ENCODE measurements at places on chromosomes 4 and X.

- no peak for DNase-seq
These were observed 220.2 kb downstream of the STPG2 start for GRCh38 chr4:97923096-97923495.

DNA sequence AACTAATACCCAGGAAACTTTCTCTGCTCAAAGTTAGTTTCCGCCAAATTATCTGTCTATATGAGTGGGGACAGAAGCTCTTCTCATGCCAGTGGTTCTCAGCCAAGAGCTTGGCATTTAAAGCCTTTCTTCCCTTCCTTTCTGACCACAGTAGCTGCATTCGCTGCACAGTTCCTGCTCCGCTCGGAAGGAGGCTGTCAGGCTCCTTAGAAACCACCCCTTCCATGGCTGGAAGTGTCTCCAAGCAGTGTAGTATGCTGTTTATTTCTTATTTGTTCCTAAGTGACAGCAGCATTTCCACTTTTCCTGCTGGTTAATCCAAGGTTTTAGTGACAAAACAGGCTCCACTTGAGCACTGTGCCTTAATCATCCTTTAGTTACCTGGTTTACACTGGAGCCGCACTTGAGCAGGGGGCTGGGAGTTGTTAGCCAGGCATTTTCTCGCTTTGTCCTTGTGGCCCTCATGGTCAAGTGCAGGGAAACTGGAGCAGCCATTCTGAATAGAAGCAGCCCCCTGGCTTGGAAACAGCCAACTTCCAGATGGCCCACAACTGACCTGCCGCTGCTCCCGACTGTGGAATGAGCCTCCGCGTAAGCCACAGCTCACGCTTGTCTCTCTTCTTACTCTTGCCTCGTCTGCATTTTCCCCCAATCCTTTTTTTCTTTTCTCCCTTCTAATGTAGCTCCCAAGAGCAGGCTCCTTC is 739.4 kb upstream of the TENM3 start:
- DNase-seq, result no peak

- DNase-seq, result no peak
These were observed 983.2 kb upstream of the IGFBP7 start for GRCh38 chr4:58093352-58093751.

DNA sequence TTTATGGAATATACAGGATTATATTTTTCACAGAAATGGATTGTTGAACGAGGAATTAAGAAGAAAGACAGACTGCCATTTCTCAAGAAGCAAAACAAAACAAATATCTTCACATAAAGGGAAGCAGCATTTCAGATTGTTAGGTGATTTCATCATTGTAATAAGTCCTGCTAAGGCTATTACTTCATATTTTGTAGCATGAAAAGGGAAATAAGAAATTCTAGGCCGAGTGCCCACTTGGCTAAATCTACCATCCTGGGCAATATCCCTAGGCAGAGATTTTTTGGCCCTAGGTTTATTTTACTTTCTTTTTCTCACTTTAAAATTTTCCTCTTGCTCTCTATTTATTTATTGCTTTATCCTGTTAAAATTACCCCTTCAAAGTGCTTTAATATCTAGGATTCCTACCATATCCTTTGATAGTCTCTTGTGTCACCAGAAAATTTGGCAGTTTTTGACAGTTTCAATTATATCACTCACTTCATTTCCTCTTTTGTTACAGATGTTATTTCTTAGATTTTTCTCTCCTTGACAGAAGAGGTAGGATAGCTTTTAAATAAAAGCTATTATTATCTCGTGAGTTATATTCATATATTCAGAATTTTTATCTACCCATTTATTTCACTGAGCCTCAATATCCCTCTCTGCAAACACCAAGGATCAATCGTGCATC is 142.3 kb downstream of the PDGFC start:
- no peak for DNase-seq

- no peak for DNase-seq
These were observed 15.8 kb upstream of the DHRSX start for GRCh38 chrX:2516623-2517022.

DNA sequence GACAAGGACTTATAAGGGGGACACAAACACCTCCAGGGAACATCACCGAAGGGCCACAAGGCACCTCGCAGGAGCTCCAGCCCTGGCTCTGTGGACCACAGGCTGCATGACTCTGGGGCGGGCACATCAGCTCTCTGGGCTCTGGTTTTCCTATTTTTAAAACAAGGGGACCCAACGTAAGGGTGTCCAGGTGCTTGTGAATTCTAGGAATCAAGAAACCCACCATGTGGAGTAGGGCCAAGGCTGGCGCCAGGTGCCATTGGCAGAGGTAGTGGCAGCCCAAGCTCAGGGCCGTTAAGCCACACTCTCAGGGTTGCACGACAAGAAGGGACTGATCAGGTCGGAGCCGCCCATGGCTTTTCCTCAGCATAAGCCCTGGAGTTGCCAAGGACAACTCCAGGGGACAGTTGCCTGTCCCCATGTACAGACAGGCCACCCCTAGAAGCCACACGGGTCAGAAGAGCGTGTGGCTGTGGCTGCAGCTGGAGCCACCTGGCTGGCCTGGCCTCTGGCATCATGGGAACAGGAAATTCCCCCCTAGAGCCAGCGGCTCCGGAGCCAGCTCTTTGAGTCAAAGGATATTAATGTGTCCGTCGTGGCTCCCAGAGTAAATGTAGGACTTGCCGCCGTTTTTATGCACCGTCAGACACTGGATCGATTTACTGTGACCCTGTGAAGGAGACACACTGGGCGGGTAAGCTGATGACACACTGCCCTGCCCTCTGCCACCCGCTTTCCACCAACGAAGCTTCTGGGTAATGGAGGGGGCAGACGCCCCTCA is 32.5 kb downstream of the WDR1 start:
- no peak for DNase-seq

DNA sequence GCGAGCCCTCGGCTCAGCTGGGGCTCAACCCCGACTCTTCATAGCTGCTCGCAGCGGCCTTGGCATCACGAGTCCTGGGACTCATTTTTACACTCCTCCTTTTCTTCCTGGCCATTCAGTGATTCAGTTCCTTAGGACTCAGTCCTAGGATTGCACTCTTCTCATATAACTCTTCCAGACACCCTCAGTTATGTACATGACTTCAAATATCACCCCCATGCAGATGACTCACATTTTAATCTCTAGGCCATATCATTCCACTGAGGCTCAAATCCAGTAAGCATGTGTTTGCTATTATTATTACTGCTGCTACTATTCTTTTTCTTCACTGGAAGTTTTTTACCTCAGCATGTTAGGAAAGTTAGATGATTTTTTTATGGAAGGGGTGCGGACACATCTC is 14.4 kb downstream of the ITGB1BP2 start:
- DNase-seq, result no peak

GRCh38 chrX:47628982-47629381 is 748 bp downstream of the CFP start:
- DNase-seq, result no peak

DNA sequence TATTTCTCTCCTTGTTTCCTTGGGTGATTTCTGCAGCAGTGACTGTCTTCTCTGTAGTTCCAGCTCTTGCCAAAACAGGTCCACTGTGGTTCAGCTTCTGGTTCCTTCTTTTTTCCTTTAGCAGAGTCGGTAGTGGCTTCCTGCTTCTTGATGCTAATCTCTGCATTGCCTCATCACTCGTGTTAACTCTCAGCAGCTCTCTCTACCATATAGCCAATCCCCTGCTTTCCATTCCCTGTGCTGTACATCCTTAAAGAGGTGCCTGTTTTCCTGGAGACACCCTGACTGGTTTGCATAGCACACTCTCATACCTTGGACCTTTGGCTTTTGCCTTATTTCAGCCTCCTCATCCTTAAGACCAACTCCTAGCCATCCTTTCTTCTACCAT is 191.2 kb upstream of the LNX1 start:
- DNase-seq, result no peak

GRCh38 chr4:69224891-69225290 is 10.3 kb upstream of the UGT2B11 start:
- DNase-seq, result no peak

DNA sequence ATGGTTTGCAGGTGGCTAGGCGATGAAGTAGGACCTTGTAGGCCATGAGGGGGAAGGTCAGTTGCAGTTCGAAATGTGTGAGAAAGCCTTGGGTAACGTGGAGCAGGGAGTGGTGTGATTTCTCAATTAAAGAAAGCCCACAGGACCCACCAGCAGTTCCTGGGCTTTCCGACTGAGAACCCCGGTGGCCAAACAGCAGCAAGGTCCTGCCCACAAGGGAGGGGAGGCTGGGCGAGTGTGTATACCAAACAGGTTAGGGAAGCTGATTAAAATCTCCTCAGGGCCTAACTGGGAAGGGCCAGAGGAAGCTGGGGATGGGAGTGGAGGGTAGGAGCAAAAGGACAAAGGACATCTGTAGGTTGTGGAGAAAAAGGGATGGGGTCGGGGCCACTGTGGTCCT is 2.4 kb downstream of the ATP6AP1 start:
- no peak for DNase-seq

GRCh38 chr4:8188085-8188484 is 11.0 kb upstream of the SH3TC1 start:
- no peak for DNase-seq

- DNase-seq, result no peak
These were observed 343.5 kb upstream of the SFRP2 start for GRCh38 chr4:154132406-154132805.

DNA sequence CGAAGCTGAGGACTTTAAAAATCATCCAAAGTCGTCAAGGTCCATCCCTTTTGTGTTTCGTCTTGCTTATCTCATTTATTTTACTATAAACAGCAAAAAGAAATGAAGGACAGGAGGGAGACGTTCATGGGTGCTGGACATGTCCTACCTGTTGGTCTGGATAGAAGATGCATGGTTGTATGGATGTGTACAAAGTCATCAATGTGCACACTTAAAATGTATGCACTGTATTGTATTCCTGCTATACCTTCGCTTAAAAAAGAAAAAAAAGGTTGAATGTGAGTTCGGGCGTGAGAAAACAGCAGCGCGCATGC is 313 bp upstream of the BLOC1S4 start:
- DNase-seq, result no peak

DNA sequence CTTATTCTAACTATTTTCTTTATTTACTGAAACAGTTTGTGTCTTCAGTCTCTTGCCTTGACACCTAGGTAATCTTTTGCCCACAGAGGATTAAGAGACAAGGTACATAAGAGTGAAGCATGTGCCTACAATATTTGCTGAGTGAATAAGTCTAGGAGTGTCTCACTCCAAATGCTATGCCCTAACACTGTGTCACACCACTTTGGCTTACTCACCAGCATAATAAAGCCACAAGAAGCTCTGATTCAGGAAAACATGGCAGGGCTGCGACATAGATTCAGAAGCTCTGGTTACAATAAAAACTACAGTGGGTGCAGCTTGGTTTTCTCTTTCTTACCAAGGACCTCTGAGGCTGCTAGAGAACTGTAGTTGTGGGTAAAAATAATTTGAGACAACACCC is 127.1 kb downstream of the RBM46 start:
- no peak for DNase-seq

DNA sequence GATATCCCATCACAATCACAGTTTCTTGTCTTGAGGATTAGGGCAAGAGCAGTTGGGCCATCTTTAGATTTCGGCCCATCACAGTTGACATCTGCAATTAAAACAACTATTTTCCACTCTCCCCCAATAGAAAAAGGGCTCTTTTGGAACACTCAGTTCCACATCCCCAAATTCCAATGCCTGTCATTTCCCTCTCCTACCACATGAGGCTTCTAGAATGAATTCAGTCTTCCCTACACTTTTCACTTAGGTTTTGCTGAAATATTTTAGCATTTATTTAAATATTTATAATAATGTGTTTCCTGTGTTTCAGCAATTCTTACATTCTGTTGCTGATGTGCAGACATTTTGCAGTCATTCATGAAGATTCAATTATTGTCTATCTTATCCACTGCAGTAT is 118.4 kb downstream of the COX18 start:
- DNase-seq, result no peak

- DNase-seq, result no peak
These were observed 87.1 kb downstream of the ITIH6 start for GRCh38 chrX:54710920-54711319.

DNA sequence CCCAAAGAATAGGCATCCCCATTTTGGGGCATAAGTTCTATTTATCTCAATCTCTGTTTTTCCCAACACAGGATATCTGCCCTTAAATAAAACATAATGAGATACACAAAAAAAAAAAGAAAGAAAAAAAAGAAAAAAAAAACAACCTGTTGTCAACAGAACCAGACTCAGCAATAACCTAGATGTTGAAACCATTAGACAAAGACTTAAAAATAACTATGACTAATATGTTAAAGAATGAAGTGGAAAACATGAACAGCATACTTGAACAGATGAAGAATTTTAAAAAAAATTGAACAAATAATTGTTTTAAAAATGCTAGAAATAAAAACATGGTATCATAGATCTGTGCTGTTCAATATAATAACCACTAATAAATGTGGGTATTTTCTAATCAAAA is 93.4 kb upstream of the RXFP1 start:
- DNase-seq, result no peak

DNA sequence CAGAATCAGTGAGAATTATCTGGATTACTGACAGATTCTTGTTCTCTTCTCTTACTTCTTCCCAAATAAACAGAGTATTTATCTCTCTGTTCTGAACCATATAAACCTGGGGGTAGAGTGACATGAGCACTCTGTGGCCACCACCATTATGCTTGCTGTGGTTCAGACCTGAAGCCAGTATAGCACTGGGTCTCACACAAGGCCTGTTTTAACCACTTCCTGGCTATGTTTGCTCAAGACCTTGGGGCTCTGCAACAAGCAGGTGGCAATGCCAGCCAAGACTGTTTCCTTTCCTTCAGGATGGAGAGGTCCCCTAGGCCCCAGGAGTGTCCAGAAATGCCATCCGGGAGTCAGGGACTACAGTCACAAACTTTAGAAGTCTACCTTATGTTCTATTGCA is 21.7 kb upstream of the HEPH start:
- no peak for DNase-seq

DNA sequence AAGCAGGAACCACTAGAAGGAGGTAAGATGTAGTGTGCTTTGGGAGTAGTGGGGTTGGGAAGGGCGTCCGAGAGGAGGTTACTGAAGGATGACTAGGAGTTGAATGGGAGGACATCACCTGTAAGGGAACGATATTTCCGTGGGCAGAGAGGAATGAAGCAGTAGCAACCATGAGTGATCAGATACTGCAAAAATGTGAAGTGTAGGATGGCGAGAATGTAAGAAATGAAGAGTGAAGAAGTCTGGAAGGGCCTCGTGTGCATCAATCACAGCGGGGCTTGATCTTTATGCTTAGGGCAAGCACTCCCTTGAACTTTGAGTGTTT is 594 bp downstream of the MSMO1 start:
- no peak for DNase-seq

DNA sequence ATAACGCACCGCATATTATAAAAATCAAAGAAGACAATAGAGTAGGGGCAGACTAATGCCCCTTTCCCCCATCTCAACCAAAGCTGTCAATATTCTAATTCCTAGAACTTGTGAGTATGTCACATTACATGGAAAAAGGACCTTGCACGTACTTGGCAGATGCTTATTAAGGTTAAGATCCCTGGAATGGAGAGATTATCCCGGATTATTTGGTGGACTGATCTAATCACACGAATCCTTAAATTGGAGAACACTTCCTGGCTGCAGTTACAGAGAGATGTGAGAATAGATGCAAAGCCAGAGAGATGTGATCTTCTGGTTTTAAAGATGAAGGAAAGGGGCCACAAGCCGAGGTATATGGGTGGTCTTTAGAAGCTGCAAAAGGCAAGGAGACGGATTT is 548.7 kb downstream of the SPRY1 start:
- DNase-seq, result no peak
